Foreskin keratinocyte (primary cell): ENCODE measurements at places on chromosomes 7 and 10.

GRCh38 chr7:31529103-31529502 is 15.2 kb downstream of the ITPRID1 start:
- DNase-seq: no peak

- DNase-seq: no peak
Observed at GRCh38 chr7:27900006-27900405, 160.0 kb downstream of the TAX1BP1 start.

DNA sequence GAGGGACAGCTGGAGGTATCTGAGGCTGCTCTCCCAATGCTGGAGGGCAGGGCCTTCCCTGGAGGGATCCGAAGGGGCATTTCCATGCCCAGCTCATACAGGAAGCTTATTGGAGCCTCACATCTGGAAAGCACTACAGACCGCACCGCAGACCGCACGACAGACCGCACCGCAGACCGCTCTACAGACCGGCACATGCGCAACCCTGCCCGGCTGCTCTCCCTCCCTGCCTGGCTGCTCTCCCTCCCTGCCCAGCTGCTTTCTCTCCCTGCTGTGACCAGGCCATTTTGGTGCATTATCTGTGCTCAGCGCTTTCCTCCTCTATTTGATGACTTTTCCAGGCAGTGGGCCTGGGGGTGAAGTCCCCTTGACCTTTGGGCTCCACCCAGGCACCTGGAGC is 39.6 kb upstream of the EN2 start:
- no peak for DNase-seq

- no peak for DNase-seq
Observed at GRCh38 chr7:81924494-81924893, 154.6 kb upstream of the HGF start.

- DNase-seq: no peak
Observed at GRCh38 chr10:15898046-15898445, 37.7 kb upstream of the MINDY3 start.

- DNase-seq: no peak
Observed at GRCh38 chr7:156703209-156703608, 62.6 kb downstream of the RNF32 start.

DNA sequence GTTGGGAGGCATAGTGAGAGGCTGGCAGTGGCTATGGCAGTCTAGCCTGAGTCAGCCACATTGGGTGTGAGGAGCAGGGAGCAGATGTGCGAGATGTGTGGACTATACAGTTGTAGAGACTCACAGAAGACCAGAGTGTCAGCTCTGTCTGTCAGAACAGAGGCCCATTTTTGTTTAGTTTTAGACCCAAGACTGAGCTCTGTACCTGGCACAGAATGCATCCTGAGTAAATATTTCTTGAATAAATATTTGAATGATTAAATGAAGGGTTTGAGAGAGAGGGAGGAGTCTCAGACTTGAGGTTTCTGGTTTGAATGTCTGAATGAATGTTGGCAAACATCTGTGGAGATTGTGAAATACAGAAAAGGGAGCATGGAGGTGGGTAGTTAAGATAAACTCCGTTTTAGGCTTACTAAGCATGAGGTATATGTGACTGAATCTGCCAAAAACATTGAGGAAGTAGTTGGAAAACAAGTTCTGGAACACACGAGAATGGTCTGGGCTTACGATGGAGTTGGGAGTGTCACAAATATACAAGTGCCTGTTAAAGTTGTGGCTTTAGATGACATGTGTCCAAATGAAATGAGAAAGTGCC is 3.6 kb downstream of the SEC23IP start:
- peak; percentile 74 for DNase-seq

DNA sequence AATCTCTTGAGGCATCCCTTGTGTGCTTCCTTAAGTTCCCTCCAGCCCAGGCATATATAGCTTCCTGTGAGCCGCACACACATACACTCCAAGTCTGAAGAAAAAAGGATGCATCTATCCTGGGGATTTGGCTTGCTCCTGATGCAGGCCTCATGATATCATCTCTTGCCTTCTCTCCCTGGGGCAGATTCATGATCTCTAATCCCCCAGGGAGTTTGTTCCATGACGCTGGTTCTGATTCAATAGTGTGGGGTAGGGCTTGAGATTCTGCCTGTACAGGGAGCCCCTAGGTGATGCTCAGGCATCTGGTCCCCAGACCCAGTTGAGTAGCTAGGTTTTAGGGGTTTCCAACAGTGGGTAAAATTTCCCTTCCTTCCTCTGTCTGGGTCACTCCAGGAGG is 1.5 kb downstream of the PON1 start:
- DNase-seq: no peak

DNA sequence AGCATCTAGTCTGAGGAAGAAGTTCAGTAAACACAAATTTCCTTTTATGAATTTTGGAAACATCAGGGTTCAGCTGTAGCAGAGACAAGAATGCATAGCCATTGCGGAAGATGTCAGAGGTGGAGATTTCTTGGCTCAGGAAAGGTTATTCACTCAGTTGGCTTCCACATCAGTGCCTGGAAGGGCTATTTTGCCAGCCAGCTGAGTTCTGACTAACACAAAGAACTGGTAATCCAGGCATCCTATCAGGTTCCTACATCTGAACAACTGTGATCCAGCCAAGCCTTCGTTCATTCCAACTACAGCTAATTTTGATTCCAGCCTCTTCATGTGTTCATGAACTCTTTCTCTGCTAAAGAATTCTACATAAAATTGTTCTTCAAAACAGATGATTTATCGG is 965.6 kb downstream of the XPNPEP1 start:
- no peak for DNase-seq

DNA sequence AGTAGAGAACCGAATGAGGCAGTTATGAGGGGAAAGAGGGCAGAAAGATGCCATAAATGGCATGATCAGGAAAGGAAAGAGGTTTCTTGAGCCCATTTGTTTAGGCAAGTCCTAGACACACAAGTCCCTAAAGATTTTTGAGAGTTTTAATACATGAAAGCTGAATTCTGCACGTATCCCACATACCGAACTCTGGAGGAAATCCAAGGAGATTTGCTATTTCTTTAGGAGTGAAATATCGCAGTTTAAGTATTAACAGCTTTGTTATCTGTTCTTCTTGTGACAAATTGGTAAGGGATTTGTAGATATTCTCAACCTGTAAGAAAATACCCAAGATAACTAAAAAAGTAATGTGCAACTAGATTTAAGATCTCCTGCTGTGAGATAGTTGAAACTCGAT is 23.7 kb upstream of the CUBN start:
- no peak for DNase-seq

GRCh38 chr7:123612024-123612423 is 10.4 kb downstream of the ASB15 start:
- DNase-seq: no peak

DNA sequence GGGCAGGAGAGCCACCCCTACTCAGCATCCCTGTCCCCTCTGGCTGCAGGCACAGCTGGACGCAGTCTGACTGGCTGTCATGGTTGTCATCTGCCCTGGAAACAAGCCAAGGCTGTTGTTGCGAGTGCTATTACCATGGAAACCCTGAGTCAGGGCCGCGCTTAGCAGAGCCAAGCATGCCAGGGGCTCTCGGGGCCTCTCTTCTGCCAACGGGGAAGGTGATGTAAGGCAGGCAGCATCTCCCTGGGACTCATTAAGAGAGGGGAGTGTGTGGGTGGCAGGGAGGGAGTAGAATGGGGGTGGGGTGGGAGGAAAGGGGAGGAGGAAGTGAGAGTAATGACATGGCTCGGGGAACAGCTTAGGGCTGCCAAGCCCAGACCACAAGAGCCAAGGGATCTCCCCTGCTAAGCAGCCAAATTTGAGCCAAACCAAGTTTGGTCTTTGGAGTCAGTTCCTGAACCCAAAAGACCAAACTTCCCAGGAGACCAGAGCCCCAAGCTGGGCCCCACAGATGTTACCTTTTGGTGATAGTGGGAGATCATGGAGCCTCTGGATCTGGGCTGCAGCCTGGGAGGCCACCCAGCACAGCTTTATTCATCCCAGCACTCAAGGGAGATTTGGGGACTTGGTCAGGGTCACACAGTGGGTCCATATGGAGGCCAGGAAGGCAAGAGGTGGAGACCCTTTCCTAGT is 67.6 kb downstream of the TMEM130 start:
- no peak for DNase-seq

GRCh38 chr7:25173184-25173583 is 48.1 kb upstream of the CYCS start:
- DNase-seq: no peak

GRCh38 chr7:124072603-124073309 is 39.9 kb upstream of the TMEM229A start:
- peak; percentile 63 for DNase-seq

- no peak for DNase-seq
Observed at GRCh38 chr10:34689053-34689452, 126.0 kb downstream of the PARD3 start.

GRCh38 chr7:133742709-133743538 is 384.2 kb upstream of the LRGUK start:
- no peak for DNase-seq

DNA sequence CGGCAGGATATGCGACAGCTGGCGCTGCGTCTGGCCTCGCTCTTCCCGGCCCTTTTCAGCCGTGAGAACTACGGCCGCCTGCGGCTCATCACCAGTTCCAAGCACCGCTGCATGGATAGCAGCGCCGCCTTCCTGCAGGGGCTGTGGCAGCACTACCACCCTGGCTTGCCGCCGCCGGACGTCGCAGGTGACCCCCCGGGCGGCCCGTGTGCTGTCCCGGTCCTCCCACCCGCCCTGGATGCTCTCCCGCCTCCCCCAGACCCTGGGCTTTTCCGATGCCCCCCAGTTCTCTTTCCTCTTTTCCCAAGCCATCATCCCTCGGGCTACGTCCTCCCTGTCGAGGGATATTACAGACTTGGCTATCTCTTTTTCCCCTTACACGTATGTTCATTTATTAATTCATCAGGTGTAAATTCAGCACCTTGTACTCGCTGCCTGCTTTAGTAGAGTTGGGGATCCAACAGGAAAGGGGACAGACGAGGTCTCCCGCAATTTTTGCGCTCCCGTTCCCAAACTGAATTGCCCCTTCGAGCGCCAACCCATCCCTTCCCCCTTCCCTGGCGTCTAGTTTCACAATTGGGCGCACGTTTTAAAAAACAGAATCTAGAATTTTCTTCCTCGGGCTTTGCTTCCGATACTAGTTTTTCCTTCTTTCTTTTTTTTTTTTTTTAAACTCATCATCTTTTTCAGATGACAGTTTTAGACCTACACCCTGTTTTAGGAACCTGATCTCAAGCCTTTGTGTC is 846 bp downstream of the MINPP1 start:
- no peak for DNase-seq

DNA sequence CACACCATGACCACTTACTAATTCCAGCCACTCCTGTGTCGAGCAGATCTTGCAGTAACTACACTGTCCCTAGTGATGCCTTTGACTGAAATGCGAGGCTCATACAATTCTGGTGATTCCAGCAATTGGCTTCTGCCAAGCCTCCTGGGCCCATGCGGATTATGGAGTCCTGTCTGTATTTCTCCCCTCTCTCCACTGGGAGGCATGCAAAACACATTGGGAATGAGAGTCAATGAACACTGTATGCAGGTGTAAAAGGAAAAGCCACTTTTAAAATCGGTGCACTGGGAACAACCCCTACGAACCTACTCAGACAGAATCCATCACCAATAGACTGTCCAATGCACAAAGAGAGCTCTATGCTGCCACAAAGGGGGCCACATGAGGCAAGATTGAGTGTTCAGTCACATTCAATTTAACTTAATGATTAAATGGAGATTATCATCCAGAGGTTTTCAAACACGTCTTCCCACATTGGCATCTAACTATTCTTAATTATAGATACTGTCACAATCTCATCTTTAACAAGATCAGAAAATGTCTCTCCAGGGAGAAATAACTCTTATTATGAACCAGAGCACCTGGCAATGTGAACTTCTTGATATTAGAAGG is 550.6 kb downstream of the GLRX3 start:
- DNase-seq: no peak

- DNase-seq: peak; percentile 34
Observed at GRCh38 chr7:118214833-118215182, 9.7 kb upstream of the ANKRD7 start.

- no peak for DNase-seq
Observed at GRCh38 chr10:51699145-51699474, 285 bp downstream of the CSTF2T start.

GRCh38 chr10:51669041-51669440 is 30.4 kb downstream of the CSTF2T start:
- no peak for DNase-seq

GRCh38 chr10:119477444-119477843 is 65.1 kb downstream of the RGS10 start:
- DNase-seq: no peak

- no peak for DNase-seq
Observed at GRCh38 chr7:27409776-27410175, 167.2 kb downstream of the EVX1 start.

DNA sequence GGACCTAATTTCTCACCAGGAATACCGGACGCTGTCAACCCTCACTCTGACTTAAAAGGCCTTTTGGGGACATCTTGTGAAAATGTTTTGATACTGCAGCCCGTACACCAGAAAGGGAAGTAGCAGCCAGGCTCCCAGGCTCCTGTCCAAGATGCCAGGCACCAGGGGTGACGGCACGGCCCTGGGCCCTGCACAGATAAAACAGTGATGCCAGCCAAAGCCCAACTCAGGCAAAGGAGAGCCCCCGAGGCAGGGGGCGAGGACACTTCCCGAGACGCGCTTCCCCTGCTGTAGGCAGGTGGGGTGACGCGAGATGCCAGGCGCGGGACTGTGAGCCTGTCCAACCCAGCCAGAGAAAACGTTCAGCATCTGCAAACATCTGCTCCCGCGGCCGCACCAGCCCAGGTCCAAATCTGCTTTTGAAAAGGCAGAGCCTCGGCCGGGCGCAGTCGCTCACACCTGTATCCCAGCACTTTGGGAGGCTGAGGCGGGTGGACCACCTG is 15.7 kb downstream of the ZFAND2A start:
- no peak for DNase-seq

- DNase-seq: no peak
Observed at GRCh38 chr7:139264220-139264619, 33.2 kb downstream of the UBN2 start.

DNA sequence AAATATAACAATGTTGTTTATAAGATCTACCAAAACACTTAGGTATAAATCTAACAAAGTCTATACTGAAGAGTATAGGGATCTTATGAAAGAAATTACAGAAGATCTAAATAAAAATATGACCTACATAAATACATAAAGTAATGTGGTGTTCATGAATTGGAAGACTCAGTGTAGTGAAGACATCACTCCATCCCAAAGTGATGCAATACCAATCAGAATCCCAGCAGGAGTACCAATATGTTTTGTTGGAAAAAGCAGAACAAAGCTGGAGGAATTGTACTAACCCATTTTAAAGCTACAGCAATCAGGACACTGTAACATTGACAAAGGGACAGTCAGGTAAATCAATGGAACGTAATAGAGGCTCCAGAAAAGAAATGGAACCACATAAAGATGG is 76.4 kb downstream of the CCSER2 start:
- DNase-seq: no peak

- peak; percentile 29 for DNase-seq
Observed at GRCh38 chr7:31796375-31796774, 109.4 kb downstream of the PPP1R17 start.

GRCh38 chr10:49170632-49171325 is 17.4 kb downstream of the TMEM273 start:
- DNase-seq: no peak

GRCh38 chr10:133475821-133476640 is 22.3 kb downstream of the SCART1 start:
- DNase-seq: no peak

GRCh38 chr7:141407893-141408292 is 143.3 kb upstream of the AGK start:
- DNase-seq: no peak
